NT2/D1 (cell line): ENCODE measurements at places on chromosomes 13 and 19.

DNA sequence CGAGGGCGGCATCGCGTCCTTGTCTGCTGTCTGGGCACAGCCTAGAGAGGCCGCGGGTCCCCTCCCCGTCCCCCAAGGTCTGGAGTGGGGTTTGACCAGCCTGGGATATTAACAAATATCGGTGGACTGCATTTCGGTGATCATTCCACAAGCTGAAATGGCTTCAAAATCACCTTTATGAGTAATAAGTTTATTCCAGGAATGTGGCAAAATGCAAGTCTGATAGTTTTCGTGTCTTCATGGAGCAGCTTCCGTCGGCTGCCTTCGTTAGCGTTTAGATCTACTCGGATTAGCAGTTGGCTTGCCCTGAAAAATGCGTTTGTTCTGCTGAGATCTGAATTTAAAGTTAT is 1.1 kb upstream of the GJA3 start:
- no peak for DNase-seq

DNA sequence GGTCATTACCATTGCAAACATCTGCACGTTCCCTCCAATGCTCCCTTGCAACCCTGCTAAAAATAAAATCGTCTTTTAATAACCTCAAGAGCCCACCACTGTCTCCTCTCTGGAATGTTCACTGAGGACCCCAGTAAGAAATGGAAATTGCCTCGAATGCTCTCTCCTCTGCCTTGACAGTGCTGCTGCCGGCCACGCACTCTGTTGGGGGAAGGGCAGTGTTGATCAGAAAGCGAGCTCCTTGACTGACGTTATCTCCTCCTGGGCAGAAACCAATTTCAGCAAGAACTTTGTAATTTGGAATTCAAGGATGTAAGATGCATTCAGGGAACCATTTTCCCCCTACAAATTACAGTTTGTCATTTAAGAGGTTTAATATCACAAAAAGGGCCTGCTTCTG is 718.5 kb downstream of the UQCRFS1 start:
- DNase-seq = peak; percentile 28

- no peak for DNase-seq
Observed at GRCh38 chr19:2495130-2495641, 19.3 kb downstream of the GADD45B start.

DNA sequence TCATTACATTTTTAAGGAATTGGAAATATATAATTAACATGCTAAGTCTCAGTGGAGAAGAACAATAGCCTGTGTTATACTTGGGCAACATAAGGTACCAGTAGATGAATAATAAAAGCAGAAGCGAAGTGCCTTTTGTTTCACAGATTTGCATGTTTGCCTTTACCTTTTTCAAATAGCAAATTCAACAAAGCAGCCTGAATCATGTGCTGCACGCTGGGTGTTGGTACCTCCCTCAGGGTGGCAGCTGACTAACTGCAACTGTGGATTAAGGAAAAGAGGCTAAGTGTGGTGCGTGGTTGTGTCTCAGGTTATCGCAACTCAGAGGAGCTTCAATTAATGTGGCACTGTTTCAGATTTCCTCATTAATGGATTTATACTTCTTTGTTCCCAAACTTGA is 189.0 kb downstream of the LMO7 start:
- no peak for DNase-seq

DNA sequence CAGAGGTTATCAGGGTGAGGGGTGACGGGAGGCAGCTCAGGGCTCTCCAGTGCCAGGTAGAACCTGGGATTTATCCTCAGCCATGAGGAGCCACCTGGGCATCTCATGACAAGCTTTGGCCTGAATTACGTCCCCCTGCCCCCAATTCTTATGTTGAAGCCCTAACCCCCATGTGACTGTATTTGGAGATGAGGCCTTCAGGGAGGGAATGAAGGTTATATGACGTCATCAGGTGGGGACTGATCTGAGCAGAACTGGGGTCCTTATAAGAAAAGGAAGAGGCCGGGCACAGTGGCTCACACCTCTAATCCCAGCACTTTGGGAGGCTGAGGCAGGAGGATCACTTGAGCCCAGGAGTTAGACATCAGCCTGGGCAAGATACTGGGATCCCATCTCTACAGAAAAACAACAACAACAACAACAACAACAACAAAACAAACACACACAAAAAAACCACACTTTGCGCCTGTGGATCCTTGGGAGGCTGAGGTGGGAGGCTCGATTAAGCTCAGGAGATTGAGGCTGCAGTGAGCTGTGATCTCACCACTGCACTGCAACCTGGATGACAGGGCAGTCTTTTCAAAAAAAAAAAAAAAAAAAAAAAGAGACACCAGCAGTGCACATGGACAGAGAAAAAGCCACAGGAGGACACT is 18.4 kb downstream of the ZFR2 start:
- no peak for DNase-seq

- DNase-seq = no peak
Observed at GRCh38 chr13:114027826-114028225, 54.0 kb upstream of the C13orf46 start.

DNA sequence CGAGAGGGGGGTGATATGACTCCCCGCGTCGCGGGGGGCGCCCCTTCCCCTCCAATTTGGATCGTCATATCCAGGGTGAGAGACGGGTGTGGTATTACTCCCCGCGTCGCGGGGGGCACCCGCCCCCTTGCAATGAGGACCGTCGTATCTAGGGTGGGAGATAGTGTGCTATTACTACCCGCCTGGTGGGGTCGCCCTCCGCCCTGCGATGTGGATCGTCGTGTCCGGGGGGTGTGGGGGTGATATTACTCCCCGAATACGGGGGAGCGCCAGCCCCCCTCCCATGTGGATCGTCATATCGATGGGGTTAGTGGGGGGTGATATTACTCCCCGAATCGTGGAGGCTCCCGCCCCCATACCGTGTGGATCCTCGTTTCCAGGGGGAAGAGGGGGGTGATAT is 29.2 kb upstream of the RGCC start:
- no peak for DNase-seq

- DNase-seq = no peak
Observed at GRCh38 chr13:39406688-39407087, 196.3 kb downstream of the LHFPL6 start.

- no peak for DNase-seq
Observed at GRCh38 chr13:28349371-28349770, 145.6 kb downstream of the FLT1 start.

- DNase-seq = no peak
Observed at GRCh38 chr13:42001580-42001979, 40.7 kb upstream of the VWA8 start.

- no peak for DNase-seq
Observed at GRCh38 chr19:50646074-50646807, 3.0 kb upstream of the C19orf81 start.

DNA sequence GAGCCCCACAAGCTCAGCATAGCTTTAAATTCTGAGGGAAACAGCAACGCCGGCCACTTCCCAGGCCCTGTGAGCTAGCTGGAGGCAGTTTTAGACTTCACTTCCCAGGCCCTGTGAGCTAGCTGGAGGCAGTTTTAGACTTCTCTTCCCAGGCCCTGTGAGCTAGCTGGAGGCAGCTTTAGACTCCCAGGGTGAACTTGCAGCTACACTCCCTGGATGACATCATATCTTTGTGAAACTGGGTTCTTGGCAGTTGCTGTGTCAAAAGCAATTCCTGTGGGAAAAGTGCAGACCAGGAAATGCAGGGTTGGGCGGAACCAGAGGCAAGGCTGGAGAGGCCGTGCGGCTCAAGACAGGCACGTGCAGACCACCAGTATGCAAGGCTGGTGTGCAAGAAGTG is 12.7 kb downstream of the SOX1 start:
- no peak for DNase-seq

- no peak for DNase-seq
Observed at GRCh38 chr13:112725346-112726015, 35.6 kb downstream of the ATP11A start.

- DNase-seq = no peak
Observed at GRCh38 chr13:78521091-78521490, 82.3 kb downstream of the POU4F1 start.

DNA sequence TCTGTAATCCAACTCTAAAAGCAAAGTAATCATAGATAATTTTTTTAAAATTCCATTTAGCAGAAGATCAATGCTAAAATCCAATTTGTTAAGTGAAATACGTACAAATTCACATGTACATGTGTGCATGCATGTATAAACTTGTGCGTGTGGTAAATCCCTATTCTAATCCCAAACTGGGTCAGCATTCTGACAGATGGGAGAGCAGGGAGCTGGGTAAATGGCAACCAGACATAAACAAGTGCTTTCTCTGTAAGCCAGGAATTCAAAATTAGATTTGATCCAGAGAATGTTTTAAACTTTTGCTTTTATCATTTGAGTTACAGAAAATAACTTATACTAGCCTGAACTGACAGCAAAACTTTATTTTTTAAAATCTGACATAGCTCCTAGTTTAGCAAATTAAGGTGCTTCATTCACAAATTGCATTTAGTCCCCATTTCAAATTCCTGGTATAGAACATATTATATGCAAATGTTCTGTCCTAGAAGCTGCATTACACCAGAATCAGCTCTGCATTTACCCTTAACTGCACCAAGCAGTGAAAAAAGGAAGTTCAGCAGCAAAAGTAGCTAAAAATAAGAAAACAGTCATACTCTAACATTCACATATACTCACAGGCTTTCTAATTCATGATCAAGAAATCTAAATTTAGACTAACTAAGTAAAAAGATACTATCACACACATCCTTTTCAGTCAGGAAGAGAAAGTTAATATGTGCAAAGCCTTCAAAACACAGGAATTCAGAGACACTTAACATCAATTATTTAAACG is 32.6 kb downstream of the UBL3 start:
- DNase-seq = no peak

GRCh38 chr19:11453468-11454341 is 18.3 kb downstream of the PRKCSH start:
- DNase-seq = no peak
